T-cell (primary cell): ENCODE measurements at places on chromosomes 2 and 18. TPM values are rescaled to one million over a fixed set of nuclear protein-coding genes. Genes with fewer than 3 reads are reported as not detected.

The ZFP36L2 gene
- 974 TPM for total RNA-seq

GRCh38 chr2:75596784-75597183, 36.0 kb upstream of the EVA1A start:
- H3K27me3 ChIP-seq = peaks cover 2% of the 10 kb centered on the region
- no peaks in the 10 kb centered on the region for H3K36me3 ChIP-seq
- H3K4me1 ChIP-seq = no peaks in the 10 kb centered on the region
- no peak overlapping the region for H3K27ac ChIP-seq
- no peak overlapping the region for H3K4me3 ChIP-seq

DNA sequence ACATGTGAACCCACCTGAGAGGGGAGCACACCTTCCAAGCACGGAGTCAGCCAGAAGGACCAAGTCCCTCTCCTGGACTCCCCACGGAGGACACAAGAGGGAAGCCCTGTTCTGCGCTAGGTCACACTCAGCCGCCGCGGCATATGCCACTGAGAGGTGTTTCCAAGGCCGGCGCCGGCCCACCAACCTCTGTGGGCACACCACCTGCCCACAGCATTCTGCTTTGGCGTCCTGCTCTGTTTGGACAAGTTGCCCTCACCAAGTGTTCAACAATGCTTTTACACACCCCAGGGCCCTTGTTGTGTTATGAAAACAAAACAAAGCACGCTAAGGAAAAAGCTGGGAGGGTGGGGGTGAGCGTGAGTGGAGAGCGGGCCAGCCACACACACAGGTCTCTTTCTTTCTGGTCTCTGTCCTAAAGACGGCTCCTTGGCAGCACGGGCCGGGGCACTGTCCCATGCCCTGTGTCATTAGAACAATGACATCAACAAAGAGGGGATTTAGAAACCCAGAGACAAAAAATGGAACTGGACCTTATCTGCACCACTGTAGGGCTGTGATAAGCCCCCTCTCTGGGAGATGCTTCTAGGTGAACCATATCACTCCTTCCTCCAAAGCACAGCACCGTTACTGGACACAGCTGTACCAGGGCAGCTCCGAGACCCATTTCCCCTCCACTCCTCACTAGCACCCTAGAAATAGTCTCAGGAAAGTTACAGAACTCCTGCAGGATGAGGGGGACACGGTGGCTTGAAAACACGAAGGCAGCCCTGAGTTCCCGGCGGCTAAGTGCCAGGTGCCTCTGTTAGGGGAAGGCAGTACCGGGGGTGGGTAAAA, 17.0 kb downstream of the SMAD7 start:
- H3K36me3 ChIP-seq = peaks cover 5% of the 10 kb centered on the region
- H3K4me1 ChIP-seq = peaks cover 95% of the 10 kb centered on the region
- DNase-seq = no peak

DNA sequence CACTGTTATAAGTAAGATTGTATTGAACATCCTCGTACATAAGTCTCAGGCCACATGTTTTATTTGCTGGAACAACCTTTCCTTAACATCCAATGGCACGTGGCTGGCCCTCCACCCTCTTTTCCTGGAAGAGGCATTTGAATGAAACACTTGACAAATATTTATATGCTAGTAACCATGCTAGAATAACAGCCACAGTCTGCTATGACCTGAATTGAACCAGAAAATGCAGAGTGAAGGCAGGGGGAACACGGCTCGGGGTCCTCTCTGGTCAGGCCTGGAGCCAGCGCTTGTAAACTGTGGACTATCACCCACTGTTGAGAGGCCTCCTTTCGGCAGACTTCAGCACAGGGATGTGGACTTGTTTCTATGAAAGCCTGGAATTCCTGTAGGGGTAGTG, 198.2 kb upstream of the COPS8 start:
- no peak for DNase-seq
- H3K27ac ChIP-seq = no peak overlapping the region
- no peaks in the 10 kb centered on the region for H3K4me1 ChIP-seq
- H3K4me3 ChIP-seq = no peak overlapping the region

DNA sequence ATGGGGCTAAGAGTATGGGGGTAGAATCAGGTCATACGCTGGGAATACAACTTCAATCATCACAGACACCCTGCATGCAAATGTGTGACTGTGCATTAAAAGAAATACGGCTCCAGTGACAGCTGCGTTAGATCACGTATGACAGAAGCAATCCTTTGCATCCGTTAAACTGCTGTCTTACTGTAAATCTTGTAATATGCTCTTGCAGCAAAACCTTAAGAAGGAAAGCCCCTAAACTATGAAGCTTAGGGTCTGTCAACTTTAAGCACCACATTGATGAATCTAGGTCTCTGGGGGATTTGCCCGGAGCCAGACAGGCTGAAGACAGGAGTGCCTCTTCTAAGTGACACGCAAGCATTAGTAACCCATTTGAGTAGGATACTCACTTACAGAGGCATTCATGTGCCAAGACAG, 84.7 kb upstream of the EML6 start:
- no peak overlapping the region for H3K27ac ChIP-seq
- no peak for DNase-seq
- H3K4me3 ChIP-seq = no peak overlapping the region
- no peaks in the 10 kb centered on the region for H3K27me3 ChIP-seq
- H3K4me1 ChIP-seq = peaks cover 8% of the 10 kb centered on the region

- H3K4me1 ChIP-seq = no peaks in the 10 kb centered on the region
- H3K27me3 ChIP-seq = no peaks in the 10 kb centered on the region
- no peak overlapping the region for H3K27ac ChIP-seq
- DNase-seq = no peak
- H3K36me3 ChIP-seq = no peaks in the 10 kb centered on the region
Measured at GRCh38 chr2:152406836-152407161, 71.8 kb downstream of the FMNL2 start.

DNA sequence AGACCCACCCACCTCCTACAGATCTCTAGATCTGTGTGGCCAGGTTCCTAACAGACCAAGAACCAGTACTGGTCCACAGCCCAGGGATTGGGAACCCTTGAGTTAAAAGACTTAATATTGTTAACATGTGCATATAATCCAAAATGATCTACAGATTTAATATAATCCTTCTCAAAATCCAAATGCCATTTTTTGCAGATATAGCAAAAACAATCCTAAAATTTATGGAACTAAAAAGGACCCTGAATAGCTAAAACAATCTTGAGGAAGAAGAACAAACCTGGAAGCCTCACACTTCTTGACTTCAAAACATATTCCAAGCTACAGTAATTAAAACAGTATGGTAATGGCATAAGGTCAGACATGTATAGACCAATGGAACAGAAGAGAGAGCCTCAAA, 206.9 kb upstream of the SIX2 start:
- no peaks in the 10 kb centered on the region for H3K36me3 ChIP-seq
- no peaks in the 10 kb centered on the region for H3K4me1 ChIP-seq
- no peak overlapping the region for H3K4me3 ChIP-seq
- no peak for DNase-seq
- H3K27me3 ChIP-seq = peaks cover 19% of the 10 kb centered on the region

GRCh38 chr2:49004036-49004626, 150.2 kb downstream of the FSHR start:
- H3K27ac ChIP-seq = no peak overlapping the region
- H3K4me3 ChIP-seq = no peak overlapping the region
- no peaks in the 10 kb centered on the region for H3K36me3 ChIP-seq
- H3K4me1 ChIP-seq = no peaks in the 10 kb centered on the region
- no peaks in the 10 kb centered on the region for H3K27me3 ChIP-seq

DNA sequence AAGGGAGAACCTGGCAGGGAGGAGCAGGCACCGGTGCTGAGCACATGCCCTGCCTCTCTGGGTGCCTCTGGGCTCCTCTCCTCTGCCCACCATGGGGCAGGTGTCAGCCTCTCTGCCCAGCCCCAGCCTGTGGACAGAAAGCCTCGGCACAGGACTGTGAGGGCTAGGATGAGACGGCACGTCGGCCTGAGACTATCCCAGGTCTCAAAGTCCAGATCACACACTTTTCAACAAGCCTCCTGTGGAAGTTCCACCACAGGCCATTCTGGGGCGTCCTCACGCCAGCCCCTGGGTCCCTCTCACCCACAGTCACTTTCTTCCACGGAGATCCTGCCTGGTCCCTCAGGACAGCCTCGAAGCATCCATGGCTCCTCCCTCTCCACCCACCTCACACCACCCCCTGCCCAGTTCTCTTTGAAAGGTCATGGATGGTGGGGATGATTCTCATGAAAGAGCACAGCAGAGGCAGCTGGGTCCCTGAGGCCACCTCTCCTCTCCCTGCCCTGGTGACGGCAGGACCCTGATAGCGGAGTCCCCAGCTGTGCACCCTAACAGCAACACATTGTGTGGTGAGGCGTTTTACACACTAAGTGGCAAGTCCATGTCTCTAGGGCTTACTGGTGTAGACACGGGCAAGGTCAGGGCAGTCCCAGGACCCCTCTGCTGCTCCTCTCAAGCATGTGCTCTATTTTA, 569.4 kb upstream of the SALL3 start:
- H3K4me1 ChIP-seq = no peaks in the 10 kb centered on the region
- no peak for DNase-seq
- peaks cover 8% of the 10 kb centered on the region for H3K27me3 ChIP-seq
- no peak overlapping the region for H3K4me3 ChIP-seq
- no peak overlapping the region for H3K27ac ChIP-seq

- no peak overlapping the region for H3K27ac ChIP-seq
- DNase-seq = no peak
- peaks cover 13% of the 10 kb centered on the region for H3K27me3 ChIP-seq
- H3K4me3 ChIP-seq = no peak overlapping the region
- no peaks in the 10 kb centered on the region for H3K4me1 ChIP-seq
Measured at GRCh38 chr2:26430826-26431225, 29.1 kb downstream of the DRC1 start.

DNA sequence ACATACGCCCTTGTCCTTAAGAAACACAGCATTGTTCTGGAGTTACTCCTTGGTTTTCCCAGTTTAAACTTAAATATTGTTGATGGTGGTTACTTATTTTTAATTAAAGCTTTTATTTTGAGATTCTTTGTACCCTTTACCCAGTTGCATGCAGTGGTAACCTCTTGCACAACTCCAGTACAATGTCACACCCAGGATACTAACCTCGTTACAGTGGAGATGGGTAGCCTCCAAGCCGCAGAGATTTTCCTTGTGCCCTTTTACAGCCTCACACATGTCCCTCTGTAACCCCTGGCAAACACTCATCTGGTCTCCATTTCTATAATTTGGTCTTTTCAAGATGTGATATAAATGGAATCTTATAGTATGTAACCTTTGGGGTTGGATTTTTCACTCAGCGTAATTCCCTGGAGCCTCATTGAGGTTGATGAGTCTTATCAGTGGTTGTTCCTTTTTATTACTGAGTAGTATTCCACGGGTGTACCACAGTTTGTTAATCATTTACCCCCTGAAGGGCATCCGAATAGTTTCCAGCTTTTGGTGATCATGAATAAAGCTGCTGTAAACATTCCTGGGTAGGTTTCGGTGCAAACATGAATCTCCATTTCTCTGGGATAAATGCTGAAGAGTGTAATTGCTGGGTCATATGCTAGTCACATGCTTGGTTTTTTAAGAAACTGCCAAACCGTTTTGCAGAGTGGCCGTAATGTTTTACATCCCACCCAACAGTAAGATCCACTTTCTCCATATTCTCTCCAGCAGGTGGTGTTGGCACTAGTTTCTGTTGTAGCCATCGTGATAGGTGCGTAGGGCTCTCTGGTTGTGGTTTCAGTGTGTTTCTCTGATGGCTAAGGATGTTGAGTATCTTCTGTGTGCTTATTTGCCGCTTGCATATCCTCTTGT, 68.6 kb downstream of the DGKD start:
- H3K4me1 ChIP-seq = peaks cover 55% of the 10 kb centered on the region
- DNase-seq = no peak
- no peaks in the 10 kb centered on the region for H3K36me3 ChIP-seq
- no peaks in the 10 kb centered on the region for H3K27me3 ChIP-seq
- peak overlapping the region; percentile 76 for H3K27ac ChIP-seq

DNA sequence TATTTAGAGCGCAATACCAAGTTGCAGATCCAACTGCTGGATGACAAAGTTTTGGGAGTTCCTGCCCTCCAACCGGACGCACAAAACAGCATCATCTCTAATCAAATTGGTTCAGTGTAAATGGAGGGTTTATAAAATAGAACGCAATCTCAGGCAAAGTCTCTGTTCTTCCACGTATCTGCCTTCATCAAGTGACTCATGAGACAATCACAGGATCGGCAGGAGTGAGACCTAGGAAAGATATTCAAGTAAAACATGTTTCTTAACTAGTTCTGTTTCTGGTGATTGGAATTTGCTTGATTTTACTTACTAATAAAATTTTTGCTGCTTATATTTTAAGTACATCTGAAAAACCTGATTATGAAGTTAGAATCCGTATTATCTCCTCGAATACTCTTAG, 7.6 kb downstream of the FZD5 start:
- H3K27ac ChIP-seq = no peak overlapping the region
- H3K36me3 ChIP-seq = no peaks in the 10 kb centered on the region
- H3K4me1 ChIP-seq = no peaks in the 10 kb centered on the region
- H3K27me3 ChIP-seq = no peaks in the 10 kb centered on the region

The UXS1 gene
- 90.8 TPM for total RNA-seq

- H3K36me3 ChIP-seq = no peaks in the 10 kb centered on the region
- H3K27me3 ChIP-seq = no peaks in the 10 kb centered on the region
- H3K4me1 ChIP-seq = no peaks in the 10 kb centered on the region
- H3K27ac ChIP-seq = no peak overlapping the region
Measured at GRCh38 chr2:1498176-1498575, 84.9 kb downstream of the TPO start.

The C2orf66 gene
- total RNA-seq = not detected

- H3K4me3 ChIP-seq = no peak overlapping the region
- H3K27me3 ChIP-seq = no peaks in the 10 kb centered on the region
- no peaks in the 10 kb centered on the region for H3K4me1 ChIP-seq
- no peaks in the 10 kb centered on the region for H3K36me3 ChIP-seq
Measured at GRCh38 chr2:201964631-201965206, 68.9 kb upstream of the FZD7 start.

The HNMT gene
- 0.22 TPM for total RNA-seq

- no peaks in the 10 kb centered on the region for H3K27me3 ChIP-seq
- no peak overlapping the region for H3K27ac ChIP-seq
- no peaks in the 10 kb centered on the region for H3K36me3 ChIP-seq
- H3K4me3 ChIP-seq = no peak overlapping the region
- no peaks in the 10 kb centered on the region for H3K4me1 ChIP-seq
Measured at GRCh38 chr2:144718376-144718775, 198.5 kb upstream of the ZEB2 start.

DNA sequence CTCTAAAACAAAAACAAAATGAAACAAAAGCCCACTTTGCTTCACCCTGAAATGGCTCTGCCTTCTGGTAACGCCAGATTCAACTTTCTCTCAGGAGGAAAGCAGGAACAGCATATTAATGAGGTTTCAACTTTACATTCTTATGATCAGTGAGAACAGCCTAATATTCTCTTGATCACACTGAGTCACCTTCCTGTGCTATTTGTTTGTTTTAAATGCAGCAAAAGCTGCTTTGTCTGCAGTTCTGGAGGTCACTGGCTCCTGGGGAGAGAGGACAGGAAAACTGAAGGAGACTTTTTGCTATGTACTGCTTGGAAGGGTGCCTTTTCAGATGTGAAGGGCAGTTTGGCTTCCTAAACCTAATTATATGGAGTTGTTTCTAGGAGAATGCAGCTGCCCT, 48.1 kb downstream of the MAIP1 start:
- no peak overlapping the region for H3K27ac ChIP-seq
- H3K36me3 ChIP-seq = no peaks in the 10 kb centered on the region
- H3K4me3 ChIP-seq = no peak overlapping the region
- H3K4me1 ChIP-seq = no peaks in the 10 kb centered on the region
- H3K27me3 ChIP-seq = no peaks in the 10 kb centered on the region
- no peak for DNase-seq
